ENCODE measurements at places on chromosomes 6 and 20.

DNA sequence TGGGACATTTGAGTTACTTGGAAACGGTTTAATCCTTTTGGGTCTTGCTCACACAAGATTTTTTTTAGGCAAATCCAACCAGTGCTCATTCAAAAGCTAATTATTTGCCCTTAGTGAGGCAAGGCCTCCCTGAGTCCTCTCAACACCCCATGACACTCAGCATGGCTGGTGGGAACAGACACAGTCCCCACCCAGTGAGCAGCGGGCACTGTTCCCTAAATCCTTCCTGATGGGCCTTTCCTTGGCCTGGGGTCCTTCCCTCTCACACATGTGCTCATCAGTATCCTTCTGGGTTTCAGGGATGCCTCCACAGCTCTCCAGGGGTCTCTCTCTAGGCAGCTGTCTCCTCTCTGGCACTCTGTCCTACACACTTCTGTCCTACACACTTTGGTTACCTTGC is 28.0 kb downstream of the PLAGL2 start:
- no peaks in the 10 kb centered on the region for H3K36me3 ChIP-seq
- no peaks in the 10 kb centered on the region for H3K27me3 ChIP-seq

DNA sequence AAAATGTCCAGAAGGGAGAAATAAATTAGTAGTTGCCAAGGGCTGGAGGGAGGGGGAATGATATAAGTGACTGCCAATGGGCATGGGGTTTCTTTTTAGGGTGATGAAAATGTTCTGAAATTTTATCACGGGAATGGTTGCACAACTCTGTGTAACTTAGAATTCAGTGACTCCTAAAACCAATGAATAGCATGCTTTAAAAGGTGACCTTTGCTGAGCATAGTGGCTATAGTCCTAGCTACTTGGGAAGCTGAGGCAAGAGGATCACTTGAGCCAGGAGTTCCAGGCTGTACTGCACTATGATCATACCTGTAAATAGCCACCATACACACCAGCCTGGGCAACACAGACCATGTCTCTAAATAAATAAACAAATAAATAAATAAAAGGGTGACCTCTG is 109.0 kb downstream of the ATG5 start:
- H3K4me1 ChIP-seq = peaks cover 20% of the 10 kb centered on the region
- no peak for DNase-seq
- H3K36me3 ChIP-seq = peaks cover 8% of the 10 kb centered on the region
- H3K4me3 ChIP-seq = no peak overlapping the region

GRCh38 chr20:9458138-9458796 is 56.1 kb upstream of the LAMP5 start:
- H3K27ac ChIP-seq = no peak overlapping the region
- H3K4me1 ChIP-seq = peaks cover 2% of the 10 kb centered on the region
- no peaks in the 10 kb centered on the region for H3K36me3 ChIP-seq
- H3K4me3 ChIP-seq = no peak overlapping the region

GRCh38 chr6:140012150-140012549 is 637.7 kb upstream of the CITED2 start:
- H3K4me3 ChIP-seq = no peak overlapping the region
- H3K36me3 ChIP-seq = no peaks in the 10 kb centered on the region
- no peak for DNase-seq
- no peaks in the 10 kb centered on the region for H3K4me1 ChIP-seq
- H3K27me3 ChIP-seq = peaks cover 17% of the 10 kb centered on the region
- H3K27ac ChIP-seq = no peak overlapping the region

GRCh38 chr20:32139947-32140346 is 30.4 kb downstream of the TM9SF4 start:
- H3K4me1 ChIP-seq = no peaks in the 10 kb centered on the region
- no peak overlapping the region for H3K27ac ChIP-seq
- no peaks in the 10 kb centered on the region for H3K27me3 ChIP-seq
- H3K36me3 ChIP-seq = peaks cover 32% of the 10 kb centered on the region
- DNase-seq = no peak

- DNase-seq = no peak
- H3K27ac ChIP-seq = no peak overlapping the region
- H3K4me3 ChIP-seq = no peak overlapping the region
Observed at GRCh38 chr20:6055161-6055783, 1.4 kb upstream of the LRRN4 start.

- H3K4me1 ChIP-seq = no peaks in the 10 kb centered on the region
- DNase-seq = no peak
- H3K27ac ChIP-seq = no peak overlapping the region
- H3K36me3 ChIP-seq = no peaks in the 10 kb centered on the region
Observed at GRCh38 chr20:61429458-61430227, 177.6 kb downstream of the CDH4 start.

DNA sequence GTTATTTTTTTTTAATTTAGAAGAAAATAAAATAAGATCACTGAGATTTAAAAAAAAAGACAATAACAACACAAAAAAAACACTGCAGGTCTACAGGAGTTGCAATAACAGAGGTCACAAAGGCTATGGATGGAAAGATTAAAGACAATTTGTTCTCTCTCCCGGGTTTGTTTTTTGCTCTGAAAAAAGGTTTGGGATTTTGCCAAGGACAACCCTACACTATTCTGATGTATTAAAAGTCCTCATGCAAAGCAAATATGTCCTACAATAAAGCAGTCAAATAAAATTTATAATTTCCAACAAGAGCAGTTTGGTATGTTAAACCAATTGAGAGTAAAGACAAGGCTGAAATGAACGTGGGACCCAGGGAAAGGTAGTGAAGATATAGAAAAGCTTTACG is 55.6 kb downstream of the PTPRK start:
- no peak overlapping the region for H3K4me3 ChIP-seq
- H3K4me1 ChIP-seq = no peaks in the 10 kb centered on the region
- no peaks in the 10 kb centered on the region for H3K27me3 ChIP-seq
- DNase-seq = no peak

- H3K36me3 ChIP-seq = no peaks in the 10 kb centered on the region
- H3K27me3 ChIP-seq = no peaks in the 10 kb centered on the region
- DNase-seq = peak; percentile 80
- no peak overlapping the region for H3K27ac ChIP-seq
- H3K4me3 ChIP-seq = no peak overlapping the region
Observed at GRCh38 chr20:62791301-62792181, 4.7 kb upstream of the MRGBP start.

- no peak overlapping the region for H3K27ac ChIP-seq
- H3K36me3 ChIP-seq = no peaks in the 10 kb centered on the region
Observed at GRCh38 chr6:98323605-98324004, 510.8 kb upstream of the POU3F2 start.

GRCh38 chr6:43934183-43934802 is 164.3 kb downstream of the VEGFA start:
- H3K27ac ChIP-seq = no peak overlapping the region
- H3K4me1 ChIP-seq = no peaks in the 10 kb centered on the region
- H3K36me3 ChIP-seq = no peaks in the 10 kb centered on the region
- no peaks in the 10 kb centered on the region for H3K27me3 ChIP-seq
- H3K4me3 ChIP-seq = no peak overlapping the region
- DNase-seq = no peak

DNA sequence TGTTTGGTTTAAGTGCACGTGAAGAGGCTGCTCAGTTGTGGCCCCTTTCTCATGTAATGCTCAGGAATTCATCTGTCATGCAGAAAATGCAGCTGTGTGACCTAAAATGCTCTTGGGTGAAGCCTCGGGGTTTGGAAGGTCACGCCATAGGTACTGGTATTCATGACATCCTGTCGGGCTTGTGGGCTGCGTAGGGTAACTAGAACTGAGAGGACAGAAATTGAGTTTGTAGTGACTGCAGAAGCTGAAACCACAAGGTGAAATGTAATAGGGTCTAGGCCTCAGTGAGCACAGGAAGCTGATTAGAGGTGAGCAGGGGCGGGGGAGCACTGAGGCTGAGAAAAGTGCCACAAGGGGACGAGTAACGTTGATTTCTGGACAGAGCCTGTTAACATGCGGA is 128.8 kb downstream of the SOBP start:
- H3K4me1 ChIP-seq = peaks cover 36% of the 10 kb centered on the region
- DNase-seq = peak; percentile 60
- H3K27me3 ChIP-seq = no peaks in the 10 kb centered on the region

DNA sequence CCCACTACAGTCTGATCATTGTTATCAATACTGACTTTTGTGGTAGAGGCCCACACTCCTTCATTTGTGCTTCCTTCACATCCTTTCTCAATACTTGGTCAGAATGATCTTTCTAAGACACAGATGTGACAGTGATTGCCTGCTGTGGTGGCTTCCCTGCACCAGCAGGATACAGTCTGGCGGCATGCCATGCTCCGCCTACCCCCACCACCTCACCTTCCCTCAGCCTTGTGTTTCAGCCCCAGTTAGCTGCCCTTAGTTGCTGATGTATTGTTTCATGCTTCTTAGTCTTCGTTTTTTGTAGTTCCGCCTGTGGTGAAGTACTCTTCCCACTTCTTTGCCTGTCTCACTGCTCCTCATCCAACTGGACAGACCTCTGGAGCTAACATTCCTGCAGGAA is 10.9 kb downstream of the LRRC1 start:
- DNase-seq = peak; percentile 3
- no peak overlapping the region for H3K27ac ChIP-seq
- H3K4me3 ChIP-seq = no peak overlapping the region
- peaks cover 2% of the 10 kb centered on the region for H3K36me3 ChIP-seq
- no peaks in the 10 kb centered on the region for H3K27me3 ChIP-seq
- no peaks in the 10 kb centered on the region for H3K4me1 ChIP-seq

- no peaks in the 10 kb centered on the region for H3K36me3 ChIP-seq
- no peaks in the 10 kb centered on the region for H3K27me3 ChIP-seq
- DNase-seq = no peak
- no peaks in the 10 kb centered on the region for H3K4me1 ChIP-seq
- no peak overlapping the region for H3K27ac ChIP-seq
Observed at GRCh38 chr20:47872341-47872740, 87.1 kb upstream of the SULF2 start.

DNA sequence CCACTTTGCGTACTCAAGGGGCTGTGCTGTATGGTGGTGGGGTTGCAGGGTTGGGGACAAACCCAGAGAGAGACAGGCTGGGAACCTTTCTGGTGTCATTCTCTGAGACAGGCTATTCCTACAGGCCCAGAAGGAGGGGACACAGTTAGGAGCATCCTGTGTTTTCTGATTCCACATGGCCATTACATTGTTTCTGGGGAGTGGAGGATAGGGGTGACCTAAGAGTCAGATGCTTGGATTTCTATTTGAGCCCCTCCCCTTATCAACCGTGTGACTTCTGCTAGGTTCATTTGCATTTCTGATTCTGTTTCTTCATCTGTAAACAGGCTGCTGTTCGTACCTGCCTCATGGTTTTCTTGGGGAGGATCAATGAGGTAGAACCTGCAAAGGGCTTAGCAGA is 29.4 kb upstream of the EPB41L1 start:
- H3K36me3 ChIP-seq = no peaks in the 10 kb centered on the region
- H3K27me3 ChIP-seq = no peaks in the 10 kb centered on the region
- no peak overlapping the region for H3K4me3 ChIP-seq
- H3K4me1 ChIP-seq = no peaks in the 10 kb centered on the region

DNA sequence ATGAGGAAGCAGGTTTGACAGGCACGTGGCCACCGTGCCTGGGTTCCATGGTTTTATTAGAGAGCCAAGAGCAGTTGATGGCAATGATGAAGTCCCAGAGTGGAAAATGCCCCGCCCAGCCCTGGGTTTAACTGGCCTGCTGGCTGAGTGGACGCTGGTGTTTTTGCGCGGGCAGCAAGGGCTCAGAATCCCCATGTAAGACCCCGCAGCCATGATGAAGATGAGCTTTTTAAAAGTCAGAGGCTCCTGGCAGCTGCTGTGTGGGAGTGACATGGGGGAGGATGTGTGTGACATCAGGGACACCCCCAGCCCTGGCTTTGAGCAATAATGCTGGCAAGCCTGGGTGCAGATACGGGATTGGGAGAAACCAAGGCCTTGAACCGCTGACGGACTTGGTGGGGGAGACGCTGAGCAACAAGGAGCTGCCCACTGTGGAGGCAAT is 33.0 kb upstream of the SLCO4A1 start:
- no peaks in the 10 kb centered on the region for H3K36me3 ChIP-seq
- no peak overlapping the region for H3K4me3 ChIP-seq
- H3K27ac ChIP-seq = no peak overlapping the region
- no peak for DNase-seq
- no peaks in the 10 kb centered on the region for H3K4me1 ChIP-seq
- peaks cover 7% of the 10 kb centered on the region for H3K27me3 ChIP-seq

DNA sequence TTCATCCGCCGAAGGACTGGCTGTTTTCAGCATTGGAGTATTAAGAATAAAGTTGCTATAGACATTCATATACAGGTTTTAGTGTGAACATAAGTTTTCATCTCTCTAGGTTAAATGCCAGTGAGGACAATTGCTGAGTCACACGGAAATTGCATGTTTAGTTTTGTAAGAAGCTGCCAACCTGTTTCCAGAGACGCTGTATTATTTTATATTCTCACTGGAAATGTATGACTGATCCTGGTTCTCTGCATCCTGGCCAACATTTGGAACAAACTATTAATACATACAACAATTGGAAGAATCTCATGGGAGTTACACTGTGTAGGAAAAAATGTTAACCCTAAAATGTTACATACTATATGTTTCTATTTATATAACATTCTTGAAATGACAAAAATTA is 16.7 kb upstream of the TGM6 start:
- H3K4me1 ChIP-seq = no peaks in the 10 kb centered on the region
- no peak overlapping the region for H3K27ac ChIP-seq
- H3K36me3 ChIP-seq = peaks cover 3% of the 10 kb centered on the region

- DNase-seq = no peak
- no peak overlapping the region for H3K4me3 ChIP-seq
- no peaks in the 10 kb centered on the region for H3K4me1 ChIP-seq
- no peaks in the 10 kb centered on the region for H3K36me3 ChIP-seq
- H3K27me3 ChIP-seq = no peaks in the 10 kb centered on the region
Observed at GRCh38 chr6:40796260-40797221, 209.4 kb upstream of the LRFN2 start.

GRCh38 chr6:169501128-169501527 is 200.7 kb downstream of the WDR27 start:
- H3K36me3 ChIP-seq = no peaks in the 10 kb centered on the region
- H3K4me1 ChIP-seq = no peaks in the 10 kb centered on the region
- DNase-seq = no peak

DNA sequence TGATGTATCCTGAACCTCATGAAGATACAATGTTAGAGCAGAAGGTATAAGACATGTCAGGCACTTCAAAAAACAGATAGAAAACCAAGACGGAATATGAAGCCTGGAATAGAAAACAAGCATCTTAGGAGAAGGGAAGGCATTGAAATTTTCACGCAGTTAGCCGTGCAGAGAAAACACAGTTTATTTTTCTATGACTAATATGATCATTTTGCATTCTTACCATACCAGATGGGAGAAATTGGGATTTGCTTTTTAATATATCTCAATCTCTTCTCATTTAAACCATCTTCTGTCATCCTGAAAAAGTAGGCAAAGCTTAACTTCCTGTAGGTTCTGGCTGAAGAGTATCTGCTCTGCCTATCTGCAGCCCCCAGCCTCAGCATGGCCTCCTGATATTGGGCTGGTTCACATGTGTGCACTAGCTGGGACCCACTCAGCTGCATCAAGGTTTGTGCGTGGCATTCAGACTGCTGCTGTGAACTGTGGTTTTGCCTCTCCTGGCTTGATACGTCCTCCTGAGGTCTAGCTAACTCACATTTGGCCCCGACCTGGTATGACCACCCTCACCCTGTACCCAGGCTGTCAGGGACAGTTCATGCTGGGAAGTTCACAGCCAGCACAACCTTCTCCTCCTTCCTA is 392.5 kb upstream of the SASH1 start:
- no peak overlapping the region for H3K27ac ChIP-seq
- no peaks in the 10 kb centered on the region for H3K4me1 ChIP-seq
- no peak for DNase-seq
- H3K27me3 ChIP-seq = peaks cover 4% of the 10 kb centered on the region
- no peaks in the 10 kb centered on the region for H3K36me3 ChIP-seq
- H3K4me3 ChIP-seq = no peak overlapping the region

- peaks cover 17% of the 10 kb centered on the region for H3K27me3 ChIP-seq
- DNase-seq = no peak
- no peak overlapping the region for H3K27ac ChIP-seq
- no peaks in the 10 kb centered on the region for H3K36me3 ChIP-seq
- H3K4me3 ChIP-seq = no peak overlapping the region
Observed at GRCh38 chr6:46940433-46941226, 18.9 kb upstream of the ADGRF5 start.
